ENCODE measurements at places on chromosomes 3 and 15. TPM values are rescaled to one million over a fixed set of nuclear protein-coding genes. Genes with fewer than 3 reads are reported as not detected.

The ROPN1B gene
- 1.3 TPM for total RNA-seq

The SLC33A1 gene
- total RNA-seq, result 38.3 TPM

The MLF1 gene
- 42.9 TPM for total RNA-seq

The DISP2 gene
- total RNA-seq, result 7.8 TPM

The FOXB1 gene
- 2.1 TPM for total RNA-seq

The FOXL2 gene
- 1.2 TPM for total RNA-seq

The SEMA3F gene
- 17.1 TPM for total RNA-seq

The PARP6 gene
- 55.4 TPM for total RNA-seq

The IQCF5 gene
- total RNA-seq, result not detected

The RTP1 gene
- total RNA-seq, result 0.40 TPM

The ADGRG7 gene
- not detected for total RNA-seq

The ZNF717 gene
- 27.3 TPM for total RNA-seq

The TMEM266 gene
- 4.9 TPM for total RNA-seq

The ERICH6 gene
- total RNA-seq, result 0.33 TPM

The LCMT2 gene
- total RNA-seq, result 16.4 TPM

The C2CD4A gene
- total RNA-seq, result 0.06 TPM

The SYNPR gene
- 9.9 TPM for total RNA-seq

The WWTR1 gene
- 43.3 TPM for total RNA-seq

The THPO gene
- total RNA-seq, result 0.40 TPM

The CTDSPL gene
- 45.5 TPM for total RNA-seq

The PTH1R gene
- 7.8 TPM for total RNA-seq

The SMCO1 gene
- total RNA-seq, result not detected

The RBP2 gene
- not detected for total RNA-seq

The A4GNT gene
- not detected for total RNA-seq

The ZNF385D gene
- total RNA-seq, result 32.1 TPM

The SLTM gene
- 92.0 TPM for total RNA-seq

The FSIP1 gene
- total RNA-seq, result 7.3 TPM

The GOLGA6L4 gene
- 2.4 TPM for total RNA-seq

The PLAAT1 gene
- total RNA-seq, result 9.3 TPM

The SUCNR1 gene
- total RNA-seq, result 0.44 TPM

The ITPR1 gene
- total RNA-seq, result 43.7 TPM

The MEIS2 gene
- total RNA-seq, result 40.1 TPM

The ISL2 gene
- 0.28 TPM for total RNA-seq

The LRRC3B gene
- total RNA-seq, result 24.8 TPM

The LRRN1 gene
- 49.1 TPM for total RNA-seq

The RASGRP1 gene
- total RNA-seq, result 6.0 TPM

The RBMS3 gene
- 80.7 TPM for total RNA-seq

The NME9 gene
- total RNA-seq, result 7.6 TPM

The STAG1 gene
- total RNA-seq, result 77.4 TPM

The KLHL40 gene
- total RNA-seq, result not detected

The SKOR1 gene
- 1.6 TPM for total RNA-seq

The FBXO45 gene
- total RNA-seq, result 12.6 TPM

The HTR3E gene
- not detected for total RNA-seq

The MINDY2 gene
- total RNA-seq, result 17.9 TPM

The SLC28A2 gene
- not detected for total RNA-seq

The DGKG gene
- total RNA-seq, result 20.6 TPM

The EOMES gene
- 0.20 TPM for total RNA-seq

The CALML4 gene
- total RNA-seq, result 5.1 TPM

The ST8SIA2 gene
- 8.5 TPM for total RNA-seq

The DLL4 gene
- total RNA-seq, result 7.5 TPM

The P2RY13 gene
- 15.3 TPM for total RNA-seq

The ATXN7 gene
- 14.9 TPM for total RNA-seq

The TIMP4 gene
- 6.2 TPM for total RNA-seq

The ATP10A gene
- 4.2 TPM for total RNA-seq

Measured in spinal cord (tissue), 10 donors.